ENCODE measurements at places on chromosomes 3 and 15. TPM values are rescaled to one million over a fixed set of nuclear protein-coding genes. Genes with fewer than 3 reads are reported as not detected.

ETV5 gene
- polyA plus RNA-seq = 3.4 TPM

BCL6 gene
- polyA plus RNA-seq = 221 TPM

SYNPR gene
- polyA plus RNA-seq = not detected

MUC13 gene
- 1.8 TPM for polyA plus RNA-seq

MYL3 gene
- 7.8 TPM for polyA plus RNA-seq

GP5 gene
- polyA plus RNA-seq = 0.05 TPM

CXCR6 gene
- 0.22 TPM for polyA plus RNA-seq

MAP6D1 gene
- polyA plus RNA-seq = 0.70 TPM

APOD gene
- 618 TPM for polyA plus RNA-seq

GOLGA6L10 gene
- polyA plus RNA-seq = 0.83 TPM

ITIH1 gene
- polyA plus RNA-seq = 0.37 TPM

DMXL2 gene
- polyA plus RNA-seq = 16.3 TPM

ARL6 gene
- polyA plus RNA-seq = 3.1 TPM

All from adipose tissue (tissue), 3 donors.